Activated naive CD4-positive, alpha-beta T cell treated with Interleukin-2 at 50 U/mL for 16 hours (primary cell): ENCODE measurements at places on chromosomes 16 and 17.

- DNase-seq = no peak
These were observed 36.1 kb upstream of the MRC2 start for GRCh38 chr17:62591333-62591732.

DNA sequence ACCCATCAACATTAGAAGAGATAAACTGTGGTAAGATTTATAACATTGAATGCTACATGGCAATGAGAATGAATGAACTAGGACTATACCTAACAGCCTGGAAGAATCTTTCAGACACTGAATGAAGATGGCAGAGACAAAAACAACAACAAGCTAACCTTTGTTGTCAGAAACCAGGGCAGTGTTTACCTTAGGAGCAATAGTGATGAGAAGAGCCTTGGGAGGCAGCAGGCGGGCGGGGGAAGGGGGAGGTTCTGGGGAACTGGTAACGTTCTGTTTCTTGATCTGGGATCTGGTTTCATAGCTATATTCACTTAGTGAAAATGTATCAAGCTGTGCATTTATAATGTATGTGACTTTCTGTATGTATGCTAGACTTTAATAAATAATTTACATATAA is 139.0 kb upstream of the TNRC6C start:
- no peak for DNase-seq

DNA sequence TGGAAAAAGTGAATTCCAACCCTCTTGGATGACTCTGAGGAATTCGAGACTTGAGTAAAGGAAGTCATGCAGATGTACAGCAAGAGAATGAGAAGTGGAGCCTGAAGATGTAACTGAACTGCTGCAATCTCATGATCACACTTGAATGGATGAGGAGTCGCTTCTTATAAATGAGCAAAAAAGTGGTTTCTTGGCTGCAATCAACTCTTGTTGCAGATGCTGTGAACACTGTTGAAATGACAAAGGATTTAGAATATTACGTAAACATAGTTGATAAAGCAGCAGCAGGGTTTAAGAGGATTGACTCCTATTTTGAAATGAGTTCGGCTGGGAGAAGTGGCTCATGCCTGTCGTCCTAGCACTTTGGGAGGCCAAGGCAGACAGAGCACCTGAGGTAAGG is 25.5 kb downstream of the ASPA start:
- DNase-seq = no peak

DNA sequence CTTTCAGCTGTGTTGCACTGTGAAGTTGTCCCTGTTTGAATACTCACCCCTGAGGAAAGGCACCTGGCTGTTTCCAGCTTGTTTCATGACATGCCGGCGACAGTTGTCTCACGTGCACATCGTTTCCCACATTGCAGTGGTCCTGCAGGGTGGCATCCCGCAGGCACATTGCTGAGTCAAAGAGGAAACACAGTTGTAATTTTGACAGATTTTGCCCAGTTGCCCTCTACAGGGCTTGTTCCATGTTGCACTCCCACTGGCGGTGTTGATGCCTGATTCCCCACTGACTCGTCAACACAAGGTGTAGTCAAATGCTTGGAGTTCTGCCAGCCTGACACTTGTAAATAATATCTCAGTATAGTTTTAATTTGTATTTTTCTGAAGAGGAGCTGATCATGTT is 23.8 kb downstream of the EPN2 start:
- DNase-seq = no peak

GRCh38 chr17:22138861-22139469 is 446.6 kb downstream of the KCNJ18 start:
- DNase-seq = no peak

GRCh38 chr16:89687092-89687940 is 827 bp downstream of the CDK10 start:
- DNase-seq = no peak

- DNase-seq = no peak
These were observed 116.3 kb downstream of the SOX9 start for GRCh38 chr17:72236980-72237633.

GRCh38 chr17:49973271-49973615 is 4.3 kb downstream of the DLX4 start:
- DNase-seq = no peak

DNA sequence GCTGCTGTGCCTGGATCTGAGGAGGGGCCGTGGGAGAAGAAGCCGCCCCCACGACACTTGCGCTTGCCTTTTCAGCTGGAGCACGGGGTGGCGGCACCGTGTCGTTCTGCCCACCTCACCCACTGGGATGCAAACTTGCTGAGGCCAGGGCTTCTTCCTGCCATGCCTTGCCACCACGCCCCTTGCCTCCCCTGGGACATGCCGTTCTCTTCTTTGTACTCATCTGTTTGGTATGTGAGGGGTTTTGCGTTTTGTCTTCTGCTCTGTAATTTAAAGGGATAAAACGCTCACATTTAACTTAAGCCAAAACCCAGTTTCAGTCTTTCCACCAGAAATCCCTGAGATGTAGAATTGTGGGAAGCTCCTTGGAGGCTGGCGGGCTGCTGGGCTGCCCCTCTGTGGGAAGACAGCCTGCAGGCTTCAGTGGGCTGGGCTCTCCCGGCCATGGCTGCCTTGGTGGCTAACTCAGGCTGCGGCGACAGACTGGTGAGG is 180.2 kb downstream of the RPTOR start:
- DNase-seq = no peak

- DNase-seq = no peak
These were observed 16.2 kb upstream of the NAGLU start for GRCh38 chr17:42519546-42520491.

DNA sequence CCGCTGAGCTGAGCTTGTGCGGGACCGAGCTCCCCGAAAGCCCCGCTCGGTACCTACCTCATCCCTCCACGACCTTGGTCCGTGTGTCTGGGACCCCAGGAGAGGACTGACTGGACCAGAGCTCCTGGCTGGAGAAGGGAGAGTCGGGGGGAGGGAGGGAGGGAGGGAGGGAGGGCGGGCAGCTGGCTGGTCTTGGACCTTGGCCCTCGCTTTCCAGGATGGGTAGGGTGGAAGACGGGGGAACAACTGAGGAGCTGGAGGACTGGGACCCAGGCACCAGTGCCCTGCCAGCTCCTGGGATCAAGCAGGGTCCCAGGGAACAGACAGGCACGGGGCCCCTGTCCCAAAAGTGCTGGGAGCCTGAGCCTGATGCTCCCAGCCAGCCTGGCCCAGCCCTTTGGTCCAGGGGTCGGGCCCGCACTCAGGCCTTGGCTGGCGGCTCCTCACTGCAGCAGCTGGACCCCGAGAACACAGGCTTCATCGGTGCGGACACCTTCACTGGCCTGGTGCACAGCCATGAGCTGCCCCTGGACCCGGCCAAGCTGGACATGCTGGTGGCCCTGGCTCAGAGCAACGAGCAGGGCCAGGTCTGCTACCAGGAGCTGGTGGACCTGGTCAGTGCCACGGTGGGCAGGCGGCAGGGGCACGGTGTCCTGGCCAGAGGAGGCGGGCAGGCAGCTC is 553 bp downstream of the RHBDL1 start:
- DNase-seq = no peak

- DNase-seq = no peak
These were observed 10.0 kb upstream of the CLEC18C start for GRCh38 chr16:70163596-70163995.

DNA sequence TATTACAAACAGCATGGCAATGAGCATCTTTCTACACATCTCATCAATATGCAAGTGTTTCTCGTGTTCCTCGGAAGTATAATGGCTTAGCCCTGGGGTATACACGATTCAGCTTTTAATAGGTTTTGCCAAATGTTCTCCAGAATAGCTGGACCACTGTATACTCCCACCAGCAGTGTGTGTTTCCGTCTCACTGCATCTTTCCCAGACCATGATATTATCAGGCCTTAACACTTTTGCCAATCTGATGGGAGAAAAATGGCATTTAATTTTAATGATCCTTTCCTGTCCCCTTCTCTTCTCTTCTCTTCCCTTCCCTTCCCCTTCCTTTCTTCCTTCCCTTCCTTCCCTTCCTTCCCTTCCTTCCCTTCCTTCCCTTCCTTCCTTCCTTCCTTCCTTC is 30.8 kb downstream of the PRKCB start:
- DNase-seq = no peak

DNA sequence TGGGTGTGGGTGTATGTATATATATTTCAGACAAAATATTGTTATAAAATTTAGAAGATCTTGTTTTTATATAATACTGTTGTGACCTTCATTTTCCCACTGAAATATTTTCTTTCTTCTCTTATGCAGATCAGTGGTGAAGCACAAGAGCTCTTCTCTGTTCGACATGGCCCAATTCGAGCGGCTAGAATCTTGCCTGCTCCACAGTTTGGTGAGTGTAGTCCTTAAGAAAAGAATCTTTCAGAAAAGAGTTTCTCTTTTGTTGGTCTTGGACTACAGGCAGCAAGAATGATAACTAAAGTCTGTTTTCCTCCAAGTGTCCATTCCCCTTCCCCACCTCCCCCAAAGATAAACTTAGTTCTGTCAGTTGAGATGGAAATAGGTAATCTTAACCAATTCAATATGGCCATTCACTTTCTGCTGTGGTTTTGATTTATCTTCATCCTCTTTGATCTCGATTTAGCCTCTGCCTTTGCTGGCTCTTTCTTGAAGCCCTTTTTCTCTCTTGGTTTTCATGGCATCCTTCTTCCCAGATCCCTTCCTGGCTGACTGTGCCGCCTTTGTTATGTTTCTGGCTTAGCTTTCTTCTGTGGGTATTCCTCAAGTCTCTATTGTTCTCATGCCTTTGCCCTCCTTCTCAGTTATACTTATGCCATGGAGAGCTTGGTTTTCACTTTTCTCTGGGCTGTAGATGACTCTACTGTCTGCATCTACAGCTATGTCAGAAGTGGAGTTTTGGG is 69.6 kb downstream of the BCAS3 start:
- no peak for DNase-seq

DNA sequence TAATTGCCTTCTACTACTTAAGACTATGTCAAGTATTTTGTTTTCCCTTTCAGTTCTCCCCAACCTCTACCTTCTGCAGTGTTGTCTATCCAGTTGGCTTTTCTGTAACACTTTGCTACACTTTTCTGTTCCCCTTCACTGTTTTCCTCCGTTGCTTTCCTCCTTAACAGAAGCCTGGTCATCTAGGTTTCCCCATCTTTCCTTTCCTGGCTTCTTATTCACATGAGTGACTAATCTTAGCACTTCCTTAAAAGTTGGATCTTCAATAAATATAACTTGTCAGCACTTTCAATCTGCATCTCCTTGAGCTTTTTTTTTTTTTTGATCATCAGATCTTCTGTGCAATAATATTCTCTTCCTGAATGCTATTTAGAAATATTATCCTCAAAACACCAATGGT is 2.8 kb upstream of the SLFN11 start:
- DNase-seq = no peak

GRCh38 chr16:78560997-78561396 is 461.5 kb downstream of the WWOX start:
- no peak for DNase-seq

DNA sequence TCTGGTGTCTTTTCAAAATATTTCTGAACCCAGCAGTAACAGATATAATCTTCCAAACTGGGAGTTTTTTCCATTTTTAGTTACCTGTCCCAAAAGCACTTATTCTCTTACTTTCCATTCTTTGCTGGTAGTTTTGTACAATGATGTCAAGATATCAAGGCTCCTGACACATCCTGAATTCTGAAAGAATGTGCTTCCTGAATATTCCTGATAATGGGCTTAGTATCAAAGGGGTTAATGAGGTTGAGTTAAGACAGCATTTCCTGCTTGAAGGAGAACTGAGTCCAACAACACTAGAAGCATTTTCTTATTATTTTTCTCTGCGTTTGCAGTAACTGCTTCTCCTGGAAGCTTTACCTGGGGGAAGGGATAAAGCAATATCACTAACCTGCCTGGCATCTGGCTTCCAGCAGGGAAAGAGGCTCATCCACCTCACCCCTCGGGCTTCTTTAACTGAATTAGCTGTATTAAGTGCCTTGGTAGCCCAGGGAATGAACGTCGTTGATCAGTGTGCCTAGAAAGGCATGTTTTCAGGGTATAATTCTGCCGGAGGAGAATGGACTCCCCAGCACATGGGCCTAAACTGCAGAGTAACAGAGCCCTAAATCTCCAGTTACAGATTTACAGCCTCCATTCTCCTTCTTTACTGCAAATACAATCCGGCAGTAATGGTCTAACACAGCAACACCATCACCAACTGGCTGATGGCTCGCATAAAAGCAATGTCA is 134.4 kb downstream of the SNX11 start:
- no peak for DNase-seq

GRCh38 chr17:29158488-29159275 is 21.5 kb downstream of the MYO18A start:
- no peak for DNase-seq

DNA sequence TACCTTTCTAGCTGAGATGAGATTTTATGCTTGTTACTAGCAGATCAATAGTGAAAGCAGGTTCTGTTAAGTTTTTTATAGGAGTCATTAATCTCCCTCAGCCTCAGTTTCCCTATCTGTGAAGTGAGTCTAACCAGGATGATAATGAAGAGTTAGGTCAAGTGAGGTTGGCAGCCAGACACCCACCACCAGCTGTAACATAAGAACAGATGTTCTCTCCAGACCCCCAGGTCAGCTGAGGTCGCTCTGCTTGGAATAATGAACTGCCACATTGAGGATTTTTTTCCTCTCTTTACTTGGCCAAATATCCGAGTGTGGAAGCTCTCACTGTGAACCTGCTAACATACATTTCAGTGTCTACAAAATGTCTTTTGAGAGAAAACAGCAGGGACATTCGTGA is 389.6 kb downstream of the WWOX start:
- DNase-seq = no peak

GRCh38 chr16:86608301-86608747 is 30.0 kb downstream of the FOXL1 start:
- no peak for DNase-seq
